ENCODE measurements at places on chromosomes 7 and 10.

GRCh38 chr10:10053051-10053450, 964.6 kb upstream of the CELF2 start:
- no peak for DNase-seq

- DNase-seq: no peak
Observed at GRCh38 chr7:129199406-129199805, 11.0 kb downstream of the SMO start.

- no peak for DNase-seq
Observed at GRCh38 chr10:55214608-55215007, 413.6 kb upstream of the PCDH15 start.

DNA sequence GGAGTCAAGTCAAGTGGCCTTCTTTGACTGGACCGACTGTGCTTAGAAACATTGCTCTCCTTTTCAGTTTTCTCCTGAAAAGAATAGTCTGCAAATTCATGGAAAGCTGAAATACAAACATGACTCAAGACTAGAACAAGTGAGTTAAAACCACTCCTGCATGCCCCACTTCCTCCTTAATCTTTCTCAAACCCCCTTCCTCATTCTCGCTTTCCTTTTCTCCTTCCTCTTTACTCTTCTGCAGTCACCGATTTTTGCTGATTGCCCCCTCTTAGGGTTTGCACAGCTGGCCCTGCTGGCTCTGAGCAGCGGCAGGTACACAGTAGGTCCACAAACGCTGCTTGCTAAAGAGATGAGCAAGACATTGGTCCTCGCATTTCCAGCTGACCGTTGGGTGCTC, 34.8 kb upstream of the MKI67 start:
- no peak for DNase-seq

- DNase-seq: no peak
Observed at GRCh38 chr10:31972519-31973041, 43.9 kb upstream of the ARHGAP12 start.

DNA sequence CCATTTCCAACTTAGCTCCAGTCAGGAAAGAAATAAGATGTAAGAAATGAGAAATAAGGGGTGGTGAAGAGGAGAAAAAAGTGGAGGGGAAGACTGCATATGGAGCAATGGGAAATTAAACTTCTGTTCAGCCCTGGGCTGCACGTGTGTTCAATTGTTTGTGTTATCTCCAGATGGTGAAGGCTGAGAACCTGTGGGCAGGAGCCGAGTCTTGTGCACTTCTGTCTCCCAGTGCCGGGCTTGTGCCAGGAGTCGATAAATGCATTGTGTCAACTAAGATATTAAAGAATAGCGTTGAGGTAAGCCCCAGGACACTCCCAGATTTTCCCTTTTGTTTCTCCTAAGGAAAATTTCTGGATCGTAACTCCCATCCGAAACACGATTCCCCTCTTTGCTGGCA, 98.2 kb downstream of the PRLHR start:
- DNase-seq: no peak

- DNase-seq: no peak
Observed at GRCh38 chr7:156145996-156146395, 333.7 kb upstream of the SHH start.

- DNase-seq: no peak
Observed at GRCh38 chr10:49364747-49365146, 31.1 kb downstream of the DRGX start.

DNA sequence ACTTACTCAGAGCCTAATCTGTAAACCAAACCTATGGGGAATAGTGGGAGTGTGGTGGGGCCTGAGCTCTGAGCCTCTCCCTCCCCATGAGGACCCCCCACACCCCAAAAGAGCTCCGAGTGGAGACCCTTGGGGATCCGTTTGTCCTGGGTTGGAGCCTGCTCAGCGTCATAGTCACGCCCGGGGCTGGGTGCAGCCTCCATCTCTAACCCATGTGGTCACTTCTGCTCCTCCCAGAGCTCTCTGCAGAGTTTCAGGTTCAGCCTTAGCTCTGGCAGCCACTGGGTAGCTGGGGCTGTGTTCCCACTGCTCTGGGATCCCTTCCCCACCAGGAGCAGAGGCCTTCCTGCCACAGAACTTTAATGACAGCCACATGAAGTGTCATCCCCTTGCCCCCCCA, 25.9 kb downstream of the PFKFB3 start:
- DNase-seq: no peak

- DNase-seq: peak; percentile 83
Observed at GRCh38 chr7:104943502-104944343, 70.3 kb upstream of the KMT2E start.

DNA sequence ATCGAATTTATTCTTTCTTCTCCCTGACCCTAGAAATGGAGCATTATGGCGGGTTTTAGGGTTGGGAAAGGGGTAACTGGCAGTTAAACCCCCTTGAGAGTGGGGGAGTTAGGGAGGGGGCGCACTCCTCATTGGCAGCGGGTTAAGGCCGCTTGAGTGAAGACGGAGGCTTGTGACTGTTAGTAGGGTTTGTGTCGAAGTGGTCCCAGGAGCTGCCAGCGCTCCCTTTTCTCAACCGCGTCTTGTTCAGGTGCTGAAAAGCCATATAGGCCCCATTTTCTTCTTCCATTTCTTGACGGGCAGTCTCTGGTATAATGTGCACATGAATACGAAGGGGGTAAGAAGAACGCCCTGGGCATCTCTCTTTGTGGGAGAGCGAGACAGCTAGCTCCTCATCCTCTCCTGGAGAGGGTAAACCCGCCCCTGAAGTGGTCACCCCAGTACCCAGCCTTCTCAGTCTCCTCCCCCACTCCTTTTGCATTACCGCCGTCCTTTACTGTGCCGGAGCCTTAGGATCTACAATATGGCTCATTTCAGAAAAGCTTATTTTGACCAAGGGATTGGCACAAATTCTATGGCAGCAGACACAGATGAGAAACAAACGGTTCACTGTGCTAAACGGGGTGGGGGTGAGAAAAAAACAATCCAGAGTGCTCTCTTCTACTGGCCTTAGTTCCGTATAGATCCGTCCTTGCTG, 836 bp downstream of the KMT2E start:
- DNase-seq: peak; percentile 48

GRCh38 chr10:128178302-128178958, 52.2 kb upstream of the MKI67 start:
- no peak for DNase-seq

GRCh38 chr7:156732091-156732625, 91.6 kb downstream of the RNF32 start:
- DNase-seq: no peak

GRCh38 chr7:37598824-37599223, 84.7 kb upstream of the GPR141 start:
- DNase-seq: no peak

DNA sequence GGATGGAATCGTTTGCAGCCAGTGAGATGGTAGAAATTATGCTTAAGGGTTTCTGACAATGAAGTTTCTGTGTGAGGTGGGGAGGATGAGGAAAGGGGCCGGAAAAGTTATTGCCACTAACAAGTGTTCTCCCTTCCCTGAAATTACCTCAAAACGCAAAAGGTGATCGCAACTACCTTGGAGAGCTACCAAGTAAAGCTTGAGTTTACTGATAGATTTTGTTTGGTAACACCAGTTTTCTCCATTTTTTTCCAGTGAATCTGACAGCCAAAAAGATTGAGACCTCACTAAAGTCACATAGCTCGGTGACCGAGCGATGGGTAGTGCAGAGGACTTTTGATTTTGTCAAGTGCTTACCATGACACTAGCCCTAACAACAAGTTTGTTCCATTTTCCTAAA, 1.6 kb downstream of the SUV39H2 start:
- no peak for DNase-seq

GRCh38 chr7:80182630-80183276, 48.1 kb downstream of the GNAI1 start:
- DNase-seq: no peak

DNA sequence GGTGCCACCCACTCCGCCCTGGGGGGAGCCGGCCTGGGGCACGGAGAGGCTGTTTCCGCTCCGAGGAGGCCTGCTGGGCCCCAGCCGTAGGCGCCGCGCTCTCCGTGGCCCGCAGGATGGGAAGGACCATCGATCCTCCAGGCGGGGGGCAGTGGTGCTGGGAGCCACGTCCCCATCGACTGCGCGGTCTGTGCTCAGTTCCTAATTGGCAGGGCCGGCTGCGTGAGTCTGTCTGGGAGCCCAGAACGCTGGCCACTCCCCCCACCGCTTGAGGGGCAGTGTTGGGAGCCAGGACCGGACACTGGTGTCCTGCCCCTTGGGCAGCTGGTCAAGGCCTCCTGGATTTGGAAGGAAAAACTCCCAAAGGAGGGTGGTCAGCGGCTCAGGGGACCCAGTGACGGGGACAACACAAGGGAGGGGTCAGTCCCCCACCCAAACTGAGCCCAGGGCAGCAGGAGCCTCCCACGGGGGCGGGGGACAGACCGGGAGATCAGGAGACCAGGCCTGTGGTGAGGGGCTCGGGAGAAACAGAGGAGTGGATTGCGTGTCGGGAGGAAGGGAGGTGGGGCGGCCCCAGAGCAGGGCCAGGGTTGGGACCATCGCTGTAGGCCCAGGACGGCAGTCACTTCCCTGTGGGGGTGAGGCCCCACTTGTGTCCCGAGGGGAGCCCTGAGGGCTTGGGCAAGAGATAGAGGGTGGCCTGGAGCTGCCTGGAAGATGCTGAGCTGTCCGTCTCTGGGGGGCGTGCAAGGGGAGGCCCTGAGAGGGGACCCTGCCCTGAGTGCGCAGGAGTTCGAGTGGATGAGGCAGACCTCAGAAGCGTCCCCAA, 89.0 kb downstream of the UNCX start:
- DNase-seq: no peak

- no peak for DNase-seq
Observed at GRCh38 chr7:157977306-157977705, 610.3 kb downstream of the PTPRN2 start.

DNA sequence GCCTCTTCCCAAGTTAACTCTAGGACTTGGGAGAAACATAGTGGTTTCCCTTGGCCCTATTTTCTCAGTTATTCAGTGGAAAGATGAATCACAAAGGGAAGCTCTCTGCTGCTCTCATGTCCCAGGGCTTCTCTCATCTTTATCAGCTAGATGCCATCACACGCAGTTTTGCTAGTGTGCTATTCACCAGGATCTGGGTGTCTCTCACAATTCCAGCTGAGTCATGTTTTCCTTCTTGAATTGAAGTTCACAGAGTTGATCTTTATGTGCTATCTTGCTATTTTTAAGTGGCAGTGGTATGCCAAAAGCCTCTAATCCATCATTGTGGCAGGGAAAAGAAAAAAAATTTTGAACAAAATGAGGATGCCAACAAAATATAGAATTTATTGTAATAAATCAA, 101.3 kb downstream of the TWIST1 start:
- no peak for DNase-seq

DNA sequence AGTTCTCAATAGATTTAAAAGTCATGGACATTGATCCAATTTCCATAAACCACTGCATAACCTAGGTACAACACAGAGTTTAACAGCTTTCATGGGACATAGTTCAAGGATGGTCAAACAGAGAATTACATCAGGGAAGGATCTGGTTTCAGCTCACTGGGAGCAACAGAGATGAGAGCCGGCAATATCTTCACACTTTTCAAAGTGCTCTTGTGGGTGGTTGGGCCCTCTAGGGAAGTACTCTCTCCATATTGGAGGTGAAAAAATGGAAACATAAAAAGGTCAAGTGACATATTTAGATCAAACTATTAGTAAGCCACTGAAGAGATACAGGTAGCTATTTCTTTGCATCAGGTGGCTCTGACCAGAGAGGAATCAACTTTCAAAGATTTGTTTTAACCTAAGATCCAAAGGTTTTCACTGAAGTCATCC, 61.8 kb upstream of the LRRN3 start:
- DNase-seq: no peak

DNA sequence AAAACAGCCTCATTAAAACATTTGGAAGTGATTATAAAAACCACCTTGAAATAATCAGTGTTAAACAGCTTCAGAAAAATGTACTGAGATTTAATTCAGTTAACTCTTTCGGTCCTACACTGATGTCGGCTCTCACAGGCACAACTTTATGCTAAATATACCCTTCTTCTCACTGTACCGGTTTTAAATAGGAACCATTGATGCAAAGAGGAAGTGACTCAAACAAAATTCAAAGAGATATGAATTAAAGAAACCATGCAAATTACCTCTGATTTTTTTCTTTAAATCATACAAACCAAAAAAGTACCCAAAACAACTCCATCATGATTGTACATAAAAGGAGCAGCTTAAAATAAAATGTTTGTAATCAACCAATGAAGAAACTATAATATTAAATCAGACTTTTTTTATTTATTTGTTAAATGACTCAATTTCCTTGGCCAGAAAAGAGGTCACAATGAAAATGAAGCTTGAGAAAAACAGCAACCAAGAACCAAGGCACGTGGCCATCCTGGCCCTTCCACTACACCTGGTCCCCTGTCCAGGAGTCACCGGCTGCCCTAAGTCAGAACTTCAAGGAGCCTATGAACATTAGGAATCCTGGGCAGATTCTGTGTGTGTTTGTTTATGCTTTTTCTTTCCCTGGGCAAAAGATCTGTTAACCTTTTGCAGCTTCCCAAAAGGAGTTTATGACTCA, 73.0 kb upstream of the CABCOCO1 start:
- no peak for DNase-seq

DNA sequence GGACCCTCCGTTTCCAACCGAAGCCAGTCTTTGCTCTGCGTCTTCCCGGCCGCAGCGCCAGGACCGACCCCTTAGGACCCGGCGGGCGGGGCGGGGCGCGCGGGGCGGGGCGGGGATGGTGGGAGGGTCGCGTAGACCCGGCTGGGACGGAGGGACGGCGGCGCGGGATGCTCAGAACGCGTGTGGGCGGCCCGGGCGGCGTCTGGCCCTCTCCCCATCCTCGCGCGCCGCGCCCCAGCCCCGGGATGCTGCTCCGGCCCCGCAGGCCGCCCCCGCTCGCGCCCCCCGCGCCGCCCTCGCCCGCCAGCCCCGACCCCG, at the start of gene UTF1:
TSS of gene UTF1 (plus strand) at position 174 of the 318 bp plus-strand sequence. CDS start at position 246, 72 bp downstream.
- DNase-seq: no peak

DNA sequence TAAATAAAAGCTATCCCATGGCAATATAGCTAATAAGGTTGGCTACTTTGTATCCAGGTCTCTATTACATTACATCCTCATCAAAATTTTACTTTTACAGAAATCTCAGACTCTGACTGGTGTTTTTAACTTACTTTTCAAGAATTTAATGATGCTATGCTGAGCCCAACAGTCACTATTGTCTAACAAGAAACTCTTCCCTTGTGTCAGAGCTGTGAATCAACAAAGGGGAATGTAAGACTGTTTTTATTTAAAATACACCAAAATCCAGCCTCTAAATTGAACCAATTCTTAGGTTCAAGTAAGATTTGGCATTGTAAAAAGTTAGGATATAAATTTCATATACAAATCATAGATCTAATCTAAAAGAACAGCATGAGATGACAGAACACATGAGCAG, 7.0 kb downstream of the RTKN2 start:
- DNase-seq: no peak

Measured in left cardiac atrium (tissue), 4 donors.